ENCODE measurements at places on chromosomes 7 and 10.

GRCh38 chr7:141483044-141483443, 68.2 kb upstream of the AGK start:
- no peak for DNase-seq

DNA sequence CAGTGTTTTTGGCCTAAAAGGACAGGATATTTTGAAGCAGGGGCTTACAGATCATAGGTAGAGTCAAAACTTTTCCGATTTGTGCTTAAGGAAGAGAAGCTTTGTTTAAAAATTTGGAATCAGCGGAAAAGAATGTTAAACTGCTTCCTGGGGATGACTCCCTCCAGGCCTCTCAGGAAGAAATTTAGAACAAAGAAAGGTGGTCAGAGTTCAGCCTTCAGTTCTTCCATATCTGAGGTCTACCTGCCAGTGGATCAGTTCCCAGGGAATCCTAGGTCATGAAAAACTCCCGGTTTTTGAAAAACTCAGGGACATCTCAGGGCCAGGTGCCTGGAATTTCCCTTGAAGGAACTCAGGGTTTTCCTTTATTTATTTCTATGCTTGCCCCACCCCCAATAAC, 100.3 kb downstream of the MCU start:
- DNase-seq: no peak

DNA sequence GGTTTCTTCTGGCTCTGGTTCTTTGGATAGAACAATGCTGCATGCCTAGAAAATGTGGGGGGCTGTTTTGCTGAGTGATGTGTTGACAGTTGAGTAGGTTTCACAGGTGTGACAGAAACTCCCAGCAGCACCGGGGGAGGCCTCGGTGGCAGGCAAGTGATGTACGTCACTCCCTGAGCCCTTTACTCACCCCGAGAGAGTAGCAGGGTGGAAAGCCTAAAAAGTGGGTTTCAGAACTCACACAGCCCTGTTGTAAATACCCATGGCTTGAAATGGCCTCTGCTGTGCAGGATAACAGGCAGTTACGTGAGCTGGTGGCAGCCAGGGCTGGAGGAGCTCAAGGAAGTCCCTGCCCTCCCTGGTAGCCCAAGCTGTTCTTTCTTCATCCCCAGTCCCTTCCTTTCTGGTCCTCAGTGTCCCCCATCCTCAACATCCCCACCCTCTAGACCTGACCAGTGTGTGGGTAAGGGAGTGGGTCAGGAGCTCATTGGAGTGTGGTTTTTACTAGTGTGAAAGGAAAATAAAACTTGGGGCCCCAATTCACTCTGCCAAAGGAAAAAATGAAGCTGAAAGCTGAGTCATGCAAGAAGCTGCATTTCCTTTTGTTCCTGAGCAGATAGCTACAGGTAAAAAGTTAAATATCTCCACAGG, 258.1 kb downstream of the STK31 start:
- no peak for DNase-seq

- peak; percentile 67 for DNase-seq
Measured at GRCh38 chr7:5217851-5218331, 27.9 kb downstream of the WIPI2 start.
